Stromal cell of bone marrow (primary cell): ENCODE measurements at places on chromosomes 6 and 20.
A peak's percentile ranks its signal among the peaks of the same experiment; 100 is the strongest.

DNA sequence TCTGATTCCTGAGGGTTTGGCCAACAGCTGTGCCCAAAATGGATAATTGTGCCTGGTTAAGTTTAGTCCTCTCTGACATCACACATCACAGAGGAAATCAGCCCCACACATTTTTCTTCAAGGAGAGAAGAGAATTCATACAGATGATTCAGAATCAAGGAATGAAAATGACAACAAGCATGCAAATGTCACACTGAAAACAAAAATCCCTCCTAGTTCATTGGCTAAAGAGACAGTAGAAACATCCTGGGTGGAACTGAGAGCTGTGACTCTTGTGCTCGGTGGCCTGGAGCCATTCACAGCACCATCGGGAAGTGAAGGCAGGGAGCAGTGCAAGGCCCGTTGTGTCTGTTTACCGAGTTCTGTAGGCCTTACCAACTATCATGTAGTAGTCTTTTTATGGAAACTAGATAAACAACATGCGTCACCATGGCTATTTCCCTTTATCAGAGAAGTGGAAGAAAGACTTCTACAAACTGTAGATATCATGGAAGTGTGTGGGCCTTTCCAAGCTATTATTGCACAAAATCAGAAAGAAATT, 81.7 kb upstream of the TENT5A start:
- DNase-seq: peak; percentile 38

- DNase-seq: no peak
Observed at GRCh38 chr6:34791164-34791700, 651 bp upstream of the BLTP3A start.

- no peak for DNase-seq
Observed at GRCh38 chr6:84748376-84748775, 16.0 kb downstream of the TBX18 start.

DNA sequence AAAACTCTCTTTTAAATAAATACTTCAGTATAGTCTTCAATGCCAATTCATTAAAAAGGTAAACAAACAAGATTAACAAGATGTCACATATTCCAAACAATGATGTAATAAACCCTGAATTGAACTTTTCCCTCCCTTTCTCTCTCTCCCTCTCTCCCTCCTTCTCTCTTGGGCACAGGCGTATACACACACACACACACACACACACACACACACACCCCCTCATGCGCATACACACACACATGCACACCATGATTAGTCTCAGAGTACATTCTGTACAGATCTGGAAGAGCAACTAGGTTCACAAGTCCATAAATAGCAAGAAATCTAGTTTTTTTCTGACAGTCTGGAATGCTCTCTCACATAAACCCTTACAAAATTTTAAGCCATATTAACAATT, 128.3 kb downstream of the DST start:
- DNase-seq: no peak

- DNase-seq: no peak
Observed at GRCh38 chr6:6678185-6678671, 89.7 kb downstream of the LY86 start.

DNA sequence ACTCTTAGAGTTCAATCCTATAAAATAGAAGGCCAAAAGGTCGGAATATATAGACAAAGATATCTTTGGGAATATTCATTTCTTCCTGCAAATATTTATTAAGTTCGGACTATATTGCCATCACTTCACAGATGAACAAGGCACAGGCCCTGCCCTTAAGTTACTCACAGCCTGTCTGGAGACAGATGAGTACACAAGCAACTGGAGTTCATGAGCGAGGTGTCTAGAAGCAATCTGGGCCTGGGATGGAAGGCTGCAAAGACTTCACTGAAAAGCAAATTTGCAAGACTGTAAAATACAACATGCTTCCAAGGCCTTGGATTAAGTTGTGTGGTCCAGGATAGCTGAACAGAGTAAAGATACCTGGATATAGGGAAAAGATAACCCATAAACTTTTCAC, 56.7 kb upstream of the CEP85L start:
- DNase-seq: no peak

GRCh38 chr6:6915219-6915618, 192.5 kb upstream of the RREB1 start:
- no peak for DNase-seq

GRCh38 chr6:31617010-31617409, 2.0 kb downstream of the AIF1 start:
- DNase-seq: no peak

- no peak for DNase-seq
Observed at GRCh38 chr6:35668744-35669450, 19.8 kb downstream of the FKBP5 start.

- no peak for DNase-seq
Observed at GRCh38 chr6:56148488-56149186, 98.7 kb downstream of the COL21A1 start.

- no peak for DNase-seq
Observed at GRCh38 chr20:41050361-41051008, 21.9 kb downstream of the TOP1 start.

GRCh38 chr6:74410630-74411029, 714.6 kb downstream of the CD109 start:
- DNase-seq: peak; percentile 13
